ENCODE measurements at places on chromosomes 2 and 18.

DNA sequence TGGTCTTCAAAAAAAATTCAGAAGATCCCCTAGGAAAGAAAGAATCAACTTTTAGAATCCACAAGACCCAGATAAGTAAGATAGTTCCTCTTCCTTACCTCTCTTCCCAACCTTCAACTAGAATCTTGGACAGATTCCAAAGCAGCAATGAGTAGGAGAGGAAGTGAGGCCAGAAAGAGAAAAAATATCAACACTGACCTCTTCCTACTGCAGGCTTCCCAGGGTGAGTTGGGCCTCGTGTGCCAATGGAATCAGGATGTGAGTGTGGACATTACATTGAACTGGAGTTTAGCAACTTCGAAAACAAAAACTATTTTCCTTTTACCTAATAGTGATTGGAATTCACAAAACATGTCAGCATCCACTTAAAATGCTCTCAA is 102.5 kb upstream of the PIEZO2 start:
- no peak for DNase-seq

DNA sequence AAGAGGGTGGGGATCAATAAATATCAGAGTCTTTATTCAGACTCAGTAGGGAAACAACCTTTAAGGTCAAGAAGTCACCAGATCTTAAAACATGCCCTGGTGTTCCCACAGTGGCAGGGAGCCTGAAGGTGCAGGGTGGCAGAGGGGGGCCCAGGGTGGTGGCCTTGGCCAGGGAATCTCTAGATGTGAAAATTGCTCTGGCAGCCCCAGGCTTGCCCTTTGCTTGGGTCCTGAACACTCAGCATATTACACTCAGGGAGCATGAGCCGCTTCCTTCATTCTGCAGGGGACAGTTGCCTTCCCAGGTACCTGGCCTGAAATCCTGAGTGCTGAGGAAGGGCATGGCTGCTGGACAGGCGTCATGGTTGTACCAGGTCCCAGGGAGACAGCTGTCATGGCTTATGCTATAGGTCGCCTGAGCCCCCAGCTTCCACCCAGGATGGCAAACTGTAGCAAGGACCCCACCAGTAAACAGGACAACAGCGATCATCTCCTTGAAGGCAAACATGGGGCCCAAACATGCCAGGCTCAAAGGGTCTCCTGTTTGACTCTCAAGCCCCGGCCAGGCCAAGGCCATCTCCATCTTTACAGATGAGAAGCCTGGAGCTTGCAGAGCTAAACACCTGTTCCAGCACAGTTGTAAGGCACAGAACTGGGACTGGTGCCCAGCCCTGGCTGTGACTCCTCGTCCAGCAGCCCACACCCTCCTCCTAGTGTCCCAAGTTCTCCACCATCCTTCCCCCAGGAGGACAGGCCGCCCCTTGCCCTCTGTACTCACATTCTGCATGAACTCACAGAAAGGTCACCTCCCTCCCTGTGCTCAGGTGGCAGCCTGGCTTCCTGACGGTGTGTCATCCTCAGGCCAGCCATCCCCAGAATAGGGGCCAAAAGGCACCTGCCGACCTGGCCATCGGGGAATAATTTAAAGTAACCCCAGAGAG is 14.6 kb downstream of the ABCG8 start:
- DNase-seq: no peak

GRCh38 chr18:73835656-73836364 is 311.8 kb downstream of the FBXO15 start:
- no peak for DNase-seq

DNA sequence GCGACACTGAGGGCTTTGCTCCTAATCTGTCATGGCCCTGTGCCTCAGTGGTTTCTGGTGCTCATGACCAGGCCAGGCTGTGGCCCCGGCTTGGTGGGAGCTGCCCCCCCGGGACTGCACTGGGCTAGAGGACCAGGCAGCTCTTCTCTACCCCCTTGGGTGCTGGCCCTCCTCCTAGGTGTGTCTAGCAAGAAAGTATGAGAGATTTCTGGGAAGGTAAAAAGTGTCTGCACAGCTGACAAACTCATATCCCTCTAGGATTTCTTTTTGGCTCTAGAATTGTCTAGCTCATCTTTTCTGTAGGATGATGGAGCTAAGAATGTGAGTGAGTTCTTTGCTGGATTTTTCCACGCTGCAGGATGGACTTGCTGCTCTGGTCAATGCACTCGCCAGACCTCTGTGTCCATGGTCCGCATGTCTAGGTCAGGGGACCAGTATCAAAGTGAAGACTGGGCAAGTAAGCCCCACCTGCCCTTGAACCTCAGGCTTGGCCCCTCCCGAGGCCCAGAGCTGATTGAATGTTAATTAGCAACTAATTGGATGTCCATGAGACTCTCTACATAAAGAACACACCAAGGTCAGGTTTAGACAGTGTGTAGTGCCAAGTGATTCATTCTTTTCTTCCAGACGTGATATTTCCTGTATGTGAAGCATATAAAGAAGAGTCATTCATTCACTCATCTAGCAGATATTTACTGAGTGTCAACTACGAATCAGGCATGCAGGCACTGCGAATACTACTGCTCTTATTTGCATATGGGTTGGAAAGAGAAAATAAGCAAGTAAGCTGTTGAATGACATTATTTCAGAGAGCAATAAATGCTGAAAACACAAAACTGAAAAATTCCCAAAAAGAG is 15.6 kb upstream of the PSD4 start:
- DNase-seq: no peak

DNA sequence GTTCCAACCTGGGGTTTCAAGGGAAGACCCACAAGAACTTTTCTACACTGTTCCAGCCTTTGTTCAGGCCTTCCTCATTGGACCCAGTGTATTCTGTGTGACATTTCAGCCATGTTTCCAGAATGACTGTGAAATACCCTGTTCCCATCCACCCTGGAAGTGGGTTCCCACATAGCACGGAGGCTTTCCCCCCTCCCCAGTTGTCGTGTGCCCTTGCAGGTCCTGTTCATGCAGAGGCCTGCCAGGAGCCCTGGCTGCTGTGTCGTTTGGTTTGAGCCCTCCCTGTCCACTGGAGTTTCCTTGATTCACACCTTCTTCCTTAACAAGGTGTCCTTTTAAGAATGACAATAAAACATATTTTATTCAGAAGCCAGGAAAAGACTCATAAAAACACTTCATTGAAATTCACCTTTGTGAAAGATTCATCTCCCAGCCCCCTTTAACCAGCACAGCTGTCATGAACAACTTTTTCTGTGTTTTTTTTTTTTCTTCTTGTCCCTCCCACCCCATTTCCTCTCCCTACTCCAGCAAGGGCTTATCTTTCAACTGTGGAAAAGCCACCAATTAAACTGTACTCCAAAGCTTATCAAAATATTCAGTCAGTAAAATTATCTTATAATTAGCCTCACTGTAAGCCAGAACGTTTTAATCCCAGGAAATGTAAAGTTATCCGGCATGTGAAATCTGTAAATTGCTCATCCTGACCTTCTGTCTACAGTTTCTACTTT is 106.4 kb downstream of the ACOXL start:
- DNase-seq: no peak

DNA sequence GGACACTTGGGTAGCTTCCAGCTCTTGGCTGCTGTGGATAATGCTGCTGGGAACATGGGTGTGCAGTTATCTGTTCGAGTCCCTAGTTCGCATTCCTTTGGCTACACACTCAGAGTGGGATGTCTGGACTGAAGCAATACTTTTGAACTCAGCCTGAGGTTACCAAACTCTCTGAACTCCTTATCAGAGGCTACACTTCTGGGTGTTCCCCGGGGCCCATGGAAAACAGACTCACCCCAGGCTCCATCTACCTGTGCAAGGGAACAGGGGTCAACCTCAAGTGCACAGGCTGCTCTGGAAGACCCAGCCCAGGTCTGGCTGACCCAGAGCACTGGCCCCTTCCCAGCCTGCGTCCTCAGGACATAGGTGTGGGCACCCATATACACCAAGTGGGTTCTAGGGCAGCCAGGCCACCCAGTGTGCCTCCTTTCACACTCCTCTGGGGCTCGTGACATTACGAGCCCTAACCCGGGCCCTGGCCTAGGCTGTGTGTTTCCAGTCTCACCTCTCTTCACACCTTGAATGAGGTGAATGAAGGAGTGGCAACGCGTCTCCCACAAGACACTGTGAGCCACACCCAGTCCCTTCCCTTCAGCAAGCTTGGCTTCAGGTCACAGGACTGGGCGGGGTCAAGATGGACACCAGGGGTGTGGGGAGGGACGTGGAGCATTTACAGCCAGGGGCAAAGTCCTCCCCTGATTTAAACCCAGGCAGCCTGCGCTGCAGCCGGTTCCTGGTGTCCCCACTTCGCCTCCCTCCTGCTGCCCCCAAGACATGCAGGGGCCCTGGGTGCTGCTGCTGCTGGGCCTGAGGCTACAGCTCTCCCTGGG is at the start of gene ALPI:
Gene ALPI (plus strand): TSS at position 728 of the 830 bp plus-strand sequence. CDS start 47 bp downstream, at position 775.
- no peak for DNase-seq

DNA sequence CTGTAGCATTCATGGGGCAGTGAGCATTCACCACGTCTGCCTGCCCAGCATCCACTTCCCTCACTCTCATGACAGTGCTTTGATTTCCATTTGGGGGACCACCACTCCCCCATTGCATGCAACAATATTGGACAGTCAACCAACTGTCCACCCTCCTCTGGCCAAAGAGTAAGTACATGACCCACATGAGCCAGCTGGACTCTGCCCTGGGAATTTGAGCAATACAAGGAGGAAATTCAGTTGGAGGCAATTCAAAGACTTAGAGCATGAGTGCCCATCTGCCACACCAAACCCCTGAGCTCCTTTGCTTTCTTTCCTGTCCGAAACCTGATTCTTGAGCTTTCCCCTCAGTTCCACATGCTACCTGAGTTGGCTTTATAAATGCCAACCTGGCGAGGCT is 41.7 kb upstream of the PNO1 start:
- no peak for DNase-seq

DNA sequence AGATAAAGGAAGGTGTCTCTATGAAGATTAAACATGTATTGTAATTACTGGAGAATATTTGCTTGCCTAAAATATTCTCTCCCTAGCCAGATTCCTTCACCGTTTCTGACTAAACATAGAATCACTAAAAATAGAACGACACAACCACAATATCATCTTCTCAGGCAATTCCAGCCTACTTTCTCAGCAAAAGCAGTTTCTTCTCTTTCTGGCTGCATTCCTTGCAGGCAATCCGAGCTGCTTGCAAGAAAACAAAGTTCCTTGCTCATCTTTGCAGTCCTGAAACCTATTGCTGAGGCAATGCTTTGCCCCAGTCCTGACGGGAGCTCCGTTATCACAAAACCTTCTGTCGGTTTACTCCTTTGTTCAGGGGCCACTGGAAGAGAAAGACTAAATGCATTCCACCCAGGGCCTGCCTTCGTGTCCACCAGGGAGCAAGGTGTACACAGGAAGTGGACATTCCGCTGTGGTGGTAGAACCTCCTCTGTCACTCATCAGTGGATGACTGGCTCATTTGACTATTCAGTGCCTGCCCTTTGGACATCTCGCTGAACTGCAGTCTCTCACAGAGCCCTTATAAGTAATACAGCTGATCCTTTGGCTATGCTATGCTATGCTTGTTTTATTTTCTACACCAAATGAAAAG is 239.2 kb upstream of the DOK6 start:
- no peak for DNase-seq

DNA sequence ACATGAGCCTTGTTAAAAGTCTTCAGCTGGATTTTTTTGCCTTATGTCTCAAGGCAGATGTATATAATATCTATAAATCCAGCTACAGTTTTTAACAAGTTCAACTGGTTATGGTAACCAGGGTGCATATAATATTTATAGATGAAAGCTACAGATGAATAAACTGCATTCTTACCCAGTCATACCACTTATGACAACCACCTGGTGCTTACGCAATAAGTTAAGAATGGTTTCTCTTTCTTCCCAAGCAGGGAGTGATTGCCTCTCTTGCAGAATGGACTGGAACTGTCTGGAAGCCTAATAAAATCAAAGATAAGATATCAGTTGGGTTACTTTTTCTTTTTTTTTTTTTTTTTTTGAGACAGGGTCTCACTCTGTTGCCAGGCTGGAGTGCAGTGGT is 19.6 kb downstream of the DHX57 start:
- DNase-seq: no peak

DNA sequence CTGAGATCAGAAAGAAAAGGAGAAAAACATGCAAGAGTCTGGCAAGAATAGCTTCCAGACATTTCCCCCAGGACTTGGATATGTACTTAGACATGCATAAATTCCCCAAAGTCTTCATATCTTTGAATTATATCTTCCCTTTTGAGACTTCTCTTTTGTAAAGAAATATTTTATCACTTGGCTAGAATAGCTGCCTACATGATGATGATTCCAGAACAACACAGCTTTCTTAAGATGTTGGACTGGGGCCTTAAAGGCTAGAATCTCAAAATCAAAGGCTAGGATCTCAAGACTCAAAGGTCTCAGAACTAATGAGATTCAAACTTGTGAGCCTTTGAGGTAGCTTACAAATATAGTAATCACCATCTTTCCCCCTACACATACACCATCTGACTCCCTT is 842.3 kb downstream of the BCL11A start:
- no peak for DNase-seq

GRCh38 chr18:42752916-42753315 is 362.6 kb downstream of the RIT2 start:
- no peak for DNase-seq

- no peak for DNase-seq
Measured at GRCh38 chr18:48485828-48486405, 52.9 kb upstream of the CTIF start.

- peak; percentile 56 for DNase-seq
Measured at GRCh38 chr18:78080081-78080480, 830.4 kb downstream of the GALR1 start.

DNA sequence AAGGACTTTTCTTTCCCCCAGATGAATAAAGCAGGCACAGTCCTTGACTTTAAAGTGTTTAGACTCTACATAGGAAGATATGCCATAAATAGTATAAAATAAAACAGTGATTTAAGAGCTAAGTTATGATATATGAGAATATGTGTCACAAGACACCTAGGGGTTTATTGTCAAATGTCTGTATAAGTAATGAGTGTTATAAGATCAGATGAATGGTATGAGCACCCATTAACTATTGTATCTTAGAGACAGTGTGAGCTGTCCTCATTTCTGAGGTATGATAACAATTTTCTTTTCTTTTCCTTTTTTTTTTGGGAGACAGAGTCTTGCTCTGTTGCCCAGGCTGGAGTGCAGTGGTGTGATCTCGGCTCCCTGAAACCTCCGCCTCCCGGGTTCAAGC is 365.3 kb downstream of the RND3 start:
- no peak for DNase-seq

DNA sequence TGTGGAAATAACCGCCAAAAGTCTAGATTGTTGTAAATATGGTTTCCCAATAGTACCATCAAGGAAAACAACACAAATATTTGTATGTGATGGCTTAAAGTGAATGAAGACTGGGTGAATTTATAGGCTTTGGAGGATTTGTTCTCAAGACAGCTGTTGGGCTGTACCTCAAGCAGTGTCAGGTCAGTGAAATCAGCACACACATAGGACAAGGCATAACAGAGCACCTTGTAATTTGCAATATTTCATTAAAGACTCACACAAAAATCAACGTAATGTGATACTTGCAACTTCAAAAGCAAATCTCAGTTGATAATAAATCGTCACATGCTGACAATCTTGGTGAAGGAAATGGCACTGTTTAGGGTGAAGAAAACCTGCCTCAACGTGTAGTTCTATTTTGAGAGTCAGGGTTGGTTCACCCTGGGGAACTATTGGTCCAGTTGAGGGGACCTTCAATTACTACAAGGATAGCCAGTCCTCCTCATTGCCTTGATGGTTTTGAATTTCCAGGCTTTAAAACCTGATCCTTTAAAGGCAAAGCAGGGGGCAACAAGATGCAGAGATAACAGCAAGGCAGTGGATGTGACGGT is 126.8 kb upstream of the ST6GAL2 start:
- no peak for DNase-seq

- no peak for DNase-seq
Measured at GRCh38 chr2:182058056-182058455, 72.4 kb downstream of the PPP1R1C start.

All from NCI-H748 treated with DMSO at 0.1 percent for 48 hours (cell line).